ENCODE measurements at places on chromosomes 6 and 20.

DNA sequence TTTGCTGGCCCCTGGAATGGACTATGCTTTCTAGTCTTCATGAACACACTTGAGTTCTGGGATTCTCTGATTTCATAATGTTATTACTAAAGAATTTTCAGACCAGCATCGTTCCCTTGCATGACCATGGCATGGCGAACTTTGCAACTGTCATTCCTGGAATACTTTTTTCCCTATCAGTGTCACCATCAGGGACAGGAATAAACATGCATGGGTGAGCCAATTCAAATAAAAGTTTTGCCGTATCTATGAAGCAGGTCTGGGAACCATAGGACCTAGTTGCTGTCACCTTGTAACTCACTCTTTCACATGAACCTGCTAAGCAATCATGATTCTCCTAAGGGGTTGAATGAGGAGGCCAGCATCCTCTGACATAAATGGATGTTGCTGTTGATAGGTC is 68.2 kb upstream of the AGPAT4 start:
- DNase-seq: no peak

- DNase-seq: no peak
Observed at GRCh38 chr6:5249451-5250122, 11.2 kb downstream of the LYRM4 start.

DNA sequence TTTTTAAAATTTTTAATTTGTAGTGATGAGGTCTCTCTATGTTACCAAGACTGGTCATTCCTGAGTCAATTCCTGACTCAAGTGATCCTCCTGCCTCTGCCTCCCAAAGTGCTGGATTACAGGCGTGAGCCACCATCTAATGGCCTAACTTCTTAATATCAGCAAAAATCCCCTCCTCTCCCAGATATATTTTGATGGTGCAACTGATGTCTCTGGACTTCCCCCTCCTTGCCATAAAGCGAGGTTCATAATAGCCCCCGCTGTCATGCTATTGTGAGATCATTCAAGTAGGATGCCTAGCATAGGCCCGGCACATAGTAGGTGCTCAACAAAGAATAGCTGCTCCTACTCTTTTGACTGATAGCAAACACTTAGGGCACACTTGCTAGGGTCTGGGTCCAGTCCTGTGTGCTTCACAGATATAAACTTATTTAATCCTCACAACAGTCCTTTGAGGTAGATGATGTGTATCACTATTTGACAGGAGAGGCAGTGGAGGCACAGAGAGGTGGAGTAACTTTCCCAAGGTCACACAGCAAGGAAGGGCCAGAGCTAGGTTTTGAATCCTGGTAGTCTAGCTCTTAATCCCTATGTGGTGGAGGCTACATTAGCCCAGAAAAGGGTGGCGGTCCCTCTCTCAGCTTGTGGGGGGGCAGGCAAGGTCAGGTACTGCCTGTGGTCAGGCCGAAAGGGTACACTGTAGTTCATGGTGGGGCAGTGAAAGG is 14.6 kb downstream of the SRC start:
- no peak for DNase-seq

- DNase-seq: no peak
Observed at GRCh38 chr6:134402372-134402984, 84.6 kb upstream of the SGK1 start.

- no peak for DNase-seq
Observed at GRCh38 chr6:149890629-149891045, 7.3 kb downstream of the RAET1E start.

Measured in amniotic stem cell (primary cell).